ENCODE measurements at places on chromosomes 2 and 18. TPM values are rescaled to one million over a fixed set of nuclear protein-coding genes. Genes with fewer than 3 reads are reported as not detected.

Gene SIGLEC15
- total RNA-seq: 0.17 TPM

Gene ARHGAP28
- 2.0 TPM for total RNA-seq

Gene SPDYA
- 2.3 TPM for total RNA-seq

GRCh38 chr2:177164584-177165052 is 48.0 kb upstream of the HNRNPA3 start:
- DNase-seq: peak; percentile 87

DNA sequence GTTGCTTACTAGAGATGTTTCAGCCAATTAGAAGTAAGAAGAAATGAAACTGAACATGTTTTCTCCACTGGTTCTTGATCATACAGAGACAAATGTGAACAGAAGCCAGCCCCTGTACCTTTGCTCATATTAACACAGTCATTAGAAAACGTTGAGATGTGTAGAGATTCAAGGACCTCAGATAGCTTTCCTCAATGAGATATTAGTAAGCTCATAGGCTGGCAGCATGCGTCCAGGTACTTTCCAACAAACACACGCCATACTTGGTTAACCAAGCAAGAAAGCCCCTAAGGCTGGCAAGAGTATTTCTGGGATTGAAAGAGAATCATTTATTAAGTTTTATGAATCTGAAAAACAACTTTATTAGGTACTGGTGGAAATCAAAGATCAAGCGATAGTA is 37.5 kb downstream of the SLC5A7 start:
- DNase-seq: no peak

DNA sequence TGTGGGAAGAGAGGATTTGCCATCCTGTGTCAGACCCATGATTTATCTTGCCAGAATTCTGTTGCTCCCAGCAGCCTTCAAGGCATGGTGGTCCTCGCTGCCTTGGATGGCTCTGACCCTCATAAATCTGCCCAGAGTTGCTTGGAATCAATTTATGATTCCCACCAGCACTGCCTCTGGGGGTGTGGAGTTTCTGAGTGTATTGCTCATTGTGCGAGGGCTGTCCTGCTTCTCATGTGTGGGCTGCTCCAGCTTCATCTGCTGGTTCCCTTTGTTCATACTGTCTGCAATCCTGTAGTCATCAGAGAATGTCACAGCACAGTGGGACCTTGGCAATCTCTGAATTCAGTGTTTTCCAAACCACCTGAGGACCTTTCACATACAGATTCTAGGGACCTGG is 139.8 kb downstream of the CLIP4 start:
- DNase-seq: no peak

DNA sequence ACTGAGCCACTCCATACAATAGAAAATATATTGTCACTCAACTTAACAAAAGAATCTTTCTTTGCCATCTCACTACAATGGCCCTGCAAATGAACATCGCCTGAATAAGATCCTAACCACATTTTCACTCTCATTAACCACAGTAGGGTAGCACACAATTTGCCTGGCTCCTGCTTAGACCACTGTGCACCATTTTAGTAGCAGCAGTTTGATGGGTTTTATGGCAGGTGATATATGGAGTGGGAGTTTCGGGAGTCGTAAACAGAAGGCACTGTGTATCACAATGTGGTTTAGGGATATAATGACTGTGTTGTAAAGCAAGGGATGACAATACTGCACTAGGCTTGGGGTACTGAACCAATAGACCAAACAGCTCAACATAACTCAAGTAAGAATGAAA is 617.4 kb downstream of the BCL11A start:
- DNase-seq: no peak

DNA sequence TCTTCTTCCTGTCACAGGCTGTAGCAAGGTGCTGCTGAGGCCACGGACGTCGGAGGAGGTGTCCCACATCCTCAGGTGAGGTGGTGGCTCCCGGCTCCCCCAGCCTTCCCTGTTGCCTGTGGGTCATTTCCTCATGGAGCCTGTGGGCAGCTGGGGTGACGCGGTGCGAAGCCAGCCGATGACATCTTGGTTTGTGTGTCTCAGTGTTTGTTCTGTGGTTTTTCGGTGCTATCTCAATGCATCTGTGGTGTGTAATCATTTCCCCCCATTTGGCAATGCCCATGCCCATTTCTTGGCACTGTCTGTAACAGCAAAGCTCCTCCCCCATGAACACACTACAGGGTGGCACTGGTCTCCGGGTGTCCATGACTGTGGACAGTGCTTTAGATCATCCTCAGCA is 6.6 kb downstream of the D2HGDH start:
- DNase-seq: no peak

DNA sequence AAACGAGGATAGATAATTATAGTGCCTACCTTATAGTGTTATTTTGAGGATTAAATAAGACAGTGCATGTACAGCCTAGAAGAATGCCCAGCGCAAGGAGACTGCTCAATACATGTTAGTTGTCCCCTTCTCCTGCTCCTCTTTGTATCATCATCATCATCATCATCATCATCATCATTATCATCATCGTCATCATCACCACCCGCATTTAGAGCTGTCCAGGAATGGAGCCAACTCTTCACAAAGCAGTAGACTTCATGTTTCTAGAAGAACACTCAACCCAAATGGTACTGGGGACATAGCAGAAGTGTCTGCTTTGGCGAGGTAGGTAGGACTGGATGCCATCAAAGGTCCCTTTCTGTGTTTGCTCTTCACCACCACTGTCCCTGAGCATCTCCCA is 116.0 kb downstream of the TRIM43 start:
- no peak for DNase-seq

GRCh38 chr2:151410485-151410834 is 758 bp downstream of the RIF1 start:
- DNase-seq: peak; percentile 62

- DNase-seq: no peak
Observed at GRCh38 chr2:104826016-104826415, 27.9 kb upstream of the POU3F3 start.

DNA sequence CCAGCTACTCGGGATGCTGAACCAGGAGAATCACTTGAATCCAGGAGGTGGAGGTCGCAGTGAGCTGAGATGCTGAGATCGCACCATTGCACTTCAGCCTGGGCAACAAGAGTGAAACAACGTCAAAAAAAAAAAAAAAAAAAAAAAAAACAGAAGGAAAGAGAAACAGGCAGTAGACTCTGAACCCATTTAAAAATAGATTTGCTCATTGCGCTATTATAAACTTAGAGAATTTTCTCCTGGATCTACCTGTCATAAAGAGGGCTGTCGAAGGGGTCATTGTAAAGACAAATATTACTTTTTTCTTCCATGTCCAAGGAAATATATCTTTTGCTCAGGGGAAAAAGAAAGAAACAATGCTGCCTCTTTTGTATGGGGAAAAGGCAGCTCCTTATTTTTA is 425.0 kb upstream of the ID2 start:
- no peak for DNase-seq

GRCh38 chr18:61549416-61549815 is 216.2 kb downstream of the CDH20 start:
- no peak for DNase-seq

GRCh38 chr18:39660141-39660540 is 2094.5 kb upstream of the CELF4 start:
- no peak for DNase-seq

GRCh38 chr2:150762571-150762970 is 275.1 kb upstream of the RND3 start:
- DNase-seq: no peak

DNA sequence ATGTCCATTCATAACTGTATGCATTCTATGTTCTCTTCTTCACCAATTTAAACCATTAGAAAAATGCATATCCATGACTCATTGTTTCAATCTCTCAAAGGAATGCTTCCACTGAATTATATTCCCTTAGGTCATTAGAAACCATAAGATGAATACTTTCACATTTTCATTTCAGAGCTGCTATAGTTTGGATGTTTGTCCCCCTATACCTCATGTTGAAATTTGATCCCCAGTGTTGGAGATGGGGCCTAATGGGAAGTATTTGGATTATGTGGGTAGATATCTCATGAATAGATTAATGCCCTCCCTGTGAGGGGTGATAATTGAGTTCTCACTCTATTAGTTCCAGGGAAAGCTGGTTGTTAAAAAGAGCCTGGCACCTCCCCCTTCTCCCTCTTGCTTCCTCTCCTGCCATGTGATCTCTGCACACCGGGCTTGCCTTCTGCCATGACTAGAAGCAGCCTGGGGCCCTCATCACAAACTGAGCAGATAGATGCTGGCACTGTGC is 35.7 kb downstream of the THUMPD2 start:
- no peak for DNase-seq

Gene PUS10
- 12.8 TPM for total RNA-seq

Gene SAG
- total RNA-seq: 0.63 TPM

DNA sequence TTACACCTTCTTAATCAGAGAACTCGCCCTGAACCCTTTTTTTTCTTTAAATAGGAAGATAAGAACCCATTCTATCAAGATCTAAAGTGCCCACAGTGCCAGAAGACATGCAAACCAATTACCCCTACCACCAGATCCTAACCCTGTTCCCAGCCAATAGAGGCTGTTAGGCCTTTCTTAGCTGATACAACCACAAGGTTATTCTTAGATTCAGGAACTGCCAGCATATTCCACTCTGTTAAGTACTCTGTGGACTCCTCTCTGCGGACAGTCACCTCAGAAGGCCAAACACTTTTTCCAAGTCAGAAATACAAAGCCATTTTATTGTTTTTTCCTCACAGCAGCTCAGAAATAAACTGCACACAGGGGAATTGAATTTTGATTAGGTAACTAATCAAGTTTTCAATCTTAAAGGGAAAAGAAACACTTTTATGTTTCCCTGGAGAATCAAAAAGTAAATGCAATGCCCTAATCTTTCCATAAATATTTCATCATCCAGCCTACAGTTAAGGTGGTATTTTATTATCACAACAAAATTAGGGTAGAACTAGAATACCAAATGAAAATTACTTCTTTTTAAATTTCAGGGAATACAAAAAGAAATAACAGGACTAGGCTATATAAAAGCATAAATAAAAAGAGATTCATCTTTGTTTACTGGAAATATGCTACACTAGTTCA is 111.4 kb downstream of the NBAS start:
- no peak for DNase-seq
